C1 segment of cervical spinal cord (tissue), 14 donors: ENCODE measurements at places on chromosomes 3 and 15.
A peak's percentile ranks its signal among the peaks of the same experiment; 100 is the strongest.

DNA sequence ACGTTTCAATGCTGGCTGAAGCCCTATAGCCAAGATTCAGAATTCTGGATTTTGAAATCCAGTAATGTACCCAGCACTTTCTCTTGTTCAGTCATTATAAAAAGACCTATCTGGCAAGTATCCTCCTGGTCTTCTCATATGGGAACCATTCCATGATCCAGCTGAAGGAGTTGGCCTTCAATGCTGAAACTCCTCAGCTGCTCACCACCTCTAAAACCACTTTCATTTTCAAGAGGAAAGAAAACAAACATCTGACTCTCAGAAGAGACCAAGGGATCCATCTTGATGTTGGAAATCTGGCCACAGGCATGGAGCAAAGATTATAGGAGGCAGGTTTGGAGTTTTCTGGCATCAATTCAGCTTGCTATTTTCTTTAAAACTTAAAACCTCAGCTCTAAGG is 235.4 kb downstream of the FMN1 start:
- no peak for DNase-seq

DNA sequence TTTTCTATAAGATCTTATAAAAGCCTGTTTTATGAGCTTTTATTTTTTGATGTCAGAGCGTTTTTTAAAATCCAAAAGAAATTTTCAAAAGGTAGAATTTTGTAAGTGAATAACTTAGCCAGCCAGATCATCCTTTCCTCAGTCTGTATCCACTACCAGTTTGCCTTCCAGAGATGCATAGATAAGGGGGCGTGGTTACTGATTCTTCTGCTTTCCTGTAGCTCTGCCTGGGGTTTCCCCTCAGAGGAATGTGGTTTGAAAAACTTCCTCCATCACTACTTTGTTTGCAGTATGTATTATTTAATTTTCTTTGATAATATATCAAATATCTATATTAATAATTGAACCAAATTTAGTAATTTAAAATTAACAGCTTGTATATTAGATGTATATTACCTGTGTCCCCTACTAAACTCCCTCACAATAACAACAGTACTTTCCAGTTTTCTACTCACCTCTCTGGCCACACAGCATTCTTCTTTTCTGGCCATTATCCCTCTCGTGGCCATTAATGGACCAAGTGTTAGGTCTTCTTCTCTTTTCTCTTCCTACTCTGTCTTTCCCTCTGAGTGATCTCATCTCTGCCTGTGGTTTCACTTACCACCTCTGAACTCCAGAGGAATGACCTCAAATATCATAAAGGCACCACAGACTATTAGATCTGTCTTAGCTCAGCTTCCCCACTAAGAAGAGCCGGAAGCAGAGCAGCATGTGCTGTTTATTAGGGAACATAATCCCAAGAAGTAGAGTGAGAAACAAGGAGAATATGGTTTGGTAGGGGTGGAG is 239.7 kb downstream of the UBE2E2 start:
- DNase-seq: no peak

GRCh38 chr3:187960820-187961219 is 193.1 kb upstream of the LPP start:
- DNase-seq: no peak

DNA sequence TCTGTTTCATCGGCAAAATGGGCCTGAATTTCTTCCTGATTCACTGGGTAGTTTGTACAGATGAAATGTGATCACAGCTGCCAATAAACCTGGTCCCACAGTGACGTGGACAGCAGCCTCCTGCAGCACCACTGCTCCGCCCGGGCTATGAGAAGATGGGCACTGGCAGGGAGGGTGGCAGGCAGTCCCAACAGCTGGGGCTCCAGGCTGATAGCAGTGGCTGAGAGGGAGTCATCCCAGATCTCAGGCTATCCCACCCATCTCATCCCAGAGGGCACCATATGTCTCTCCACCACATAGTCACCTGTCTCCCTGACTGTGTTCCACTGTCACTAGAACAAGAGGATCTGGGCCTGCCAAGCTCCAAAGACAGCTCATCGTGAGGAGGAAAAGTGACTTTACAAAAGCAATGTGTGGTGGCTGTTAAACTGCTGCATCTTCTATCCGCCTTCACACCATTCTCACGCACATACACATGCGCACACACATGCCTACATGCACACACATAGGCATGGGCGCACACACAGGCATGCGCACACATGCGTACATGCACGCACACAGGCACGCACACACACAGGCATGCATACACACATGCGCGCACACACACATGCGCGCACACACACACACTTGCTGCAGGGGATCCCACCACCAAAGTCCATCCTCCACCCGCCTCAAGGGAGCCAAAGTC is 46.2 kb downstream of the RGMA start:
- no peak for DNase-seq

DNA sequence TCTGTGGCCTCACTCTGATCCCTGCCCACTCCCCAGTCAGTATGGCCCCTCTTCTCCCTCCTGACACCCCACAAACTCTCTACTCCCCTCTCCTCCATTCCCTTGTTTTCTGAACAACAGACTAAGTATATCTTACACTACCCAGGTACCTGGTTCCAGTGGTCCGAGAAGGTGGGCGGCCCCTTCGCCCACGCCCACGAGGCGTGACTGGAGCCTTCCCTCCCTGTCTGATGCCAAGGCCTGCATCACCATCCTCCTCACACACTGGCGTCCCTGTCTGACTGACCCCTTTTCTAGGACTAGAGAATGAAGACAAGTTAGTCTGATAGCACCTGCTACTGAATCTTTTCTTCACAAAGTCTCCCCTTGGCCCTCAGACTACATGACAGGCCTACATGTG is 50.0 kb downstream of the TUBGCP4 start:
- no peak for DNase-seq

GRCh38 chr3:141941093-141941492 is 64.7 kb downstream of the ATP1B3 start:
- no peak for DNase-seq

DNA sequence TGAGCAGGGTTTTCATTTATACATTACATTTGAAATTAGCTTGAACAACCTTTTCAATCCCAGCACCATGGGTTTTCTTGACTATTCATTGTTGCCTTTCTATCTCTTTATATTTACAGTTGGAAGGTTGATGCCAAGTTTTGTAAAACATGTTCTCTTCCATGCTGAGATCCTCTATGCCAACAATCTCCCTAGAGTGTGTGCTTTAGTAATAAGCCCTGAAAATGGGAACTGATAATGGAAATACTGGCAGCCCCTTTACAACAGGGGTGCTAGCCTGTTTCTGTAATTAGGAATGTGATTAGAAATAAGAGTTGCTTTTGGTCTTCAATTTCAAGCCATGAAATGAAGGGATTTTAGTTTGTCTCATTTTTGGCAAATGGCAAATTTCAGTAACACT is 239.9 kb upstream of the NAALADL2 start:
- DNase-seq: no peak

DNA sequence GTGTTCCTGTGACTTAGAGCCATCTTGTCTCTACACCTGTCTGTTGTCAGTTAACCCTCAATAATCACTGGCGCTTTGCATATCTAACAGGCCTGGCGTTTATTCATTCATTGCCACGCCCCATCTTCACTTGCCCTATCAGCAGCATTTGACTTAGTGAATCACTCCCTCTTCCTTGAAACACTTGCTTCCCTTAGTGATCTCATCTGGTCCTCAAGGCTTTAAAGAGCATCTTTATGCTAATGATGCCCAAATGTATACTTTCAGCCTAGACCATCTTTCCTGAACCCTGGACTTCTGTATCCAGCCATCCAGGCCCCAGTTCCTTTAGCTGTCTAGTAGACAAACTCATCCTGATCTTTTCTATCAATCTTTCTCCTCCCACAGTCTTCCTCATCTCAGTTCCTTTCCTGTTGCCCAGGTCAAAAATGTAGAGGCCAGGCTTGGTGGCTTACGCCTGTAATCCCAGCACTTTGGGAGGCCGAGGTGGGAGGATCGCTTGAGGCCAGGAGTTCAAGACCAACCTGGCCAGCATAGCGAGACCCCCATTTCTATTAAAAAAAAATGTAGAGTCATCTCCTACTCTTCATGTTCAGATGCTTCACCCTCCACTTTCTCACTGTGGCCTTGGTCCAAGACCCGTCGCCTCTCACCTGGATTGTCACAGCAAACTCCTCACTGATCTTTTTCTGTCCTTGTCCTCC is 1.4 kb upstream of the IGDCC4 start:
- DNase-seq: no peak

- DNase-seq: peak; percentile 13
Observed at GRCh38 chr15:70160803-70161565, 63.3 kb upstream of the TLE3 start.

- no peak for DNase-seq
Observed at GRCh38 chr3:49793486-49794085, 6.1 kb downstream of the CDHR4 start.

DNA sequence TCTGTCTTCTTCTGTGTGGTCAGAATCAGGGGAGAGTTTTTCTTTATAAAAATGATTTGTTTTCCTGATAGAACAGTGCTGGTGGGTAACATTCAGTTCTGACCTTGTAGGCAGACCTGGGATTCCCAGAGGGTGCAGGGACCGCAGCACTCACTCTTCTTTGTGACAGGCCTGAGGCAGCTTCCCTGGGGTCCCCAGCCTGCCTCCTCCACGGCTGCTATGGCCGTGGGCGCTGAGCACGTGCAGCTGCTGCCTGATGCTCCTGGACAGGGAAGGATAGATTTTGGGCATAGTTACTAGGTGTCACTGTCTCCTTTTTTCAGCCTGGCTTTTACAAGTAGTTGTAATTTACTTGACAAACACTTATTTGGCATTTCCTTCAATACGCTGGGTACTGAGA is 39.1 kb downstream of the CACNA1D start:
- DNase-seq: no peak

DNA sequence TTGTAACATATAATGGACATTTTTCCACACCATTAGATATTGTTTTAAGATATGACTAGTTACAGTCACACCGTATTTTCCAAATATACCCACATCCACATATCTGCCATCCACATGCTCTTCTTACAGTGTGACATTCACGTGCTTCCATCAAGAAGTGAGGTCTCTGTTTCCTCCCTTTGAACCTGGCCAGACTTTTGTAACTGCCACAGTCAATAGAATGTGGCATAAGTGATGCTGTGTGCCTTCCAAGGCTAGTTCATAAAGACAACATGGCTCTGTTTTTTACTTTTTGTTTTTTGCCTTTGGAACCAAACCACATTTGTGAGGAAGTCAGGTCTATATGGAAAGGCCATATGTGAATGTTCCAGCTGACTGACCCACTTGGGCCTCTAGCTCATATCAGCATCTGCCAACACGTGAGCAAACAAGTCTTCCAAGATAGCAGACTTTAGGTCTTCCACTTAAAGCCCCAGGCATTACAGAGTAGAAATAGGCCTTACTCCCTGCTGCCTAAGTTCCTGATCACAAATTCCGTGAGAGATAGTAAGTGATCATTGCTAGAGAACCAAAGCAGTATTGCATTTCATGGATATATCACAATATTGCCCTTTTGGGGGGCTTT is 27.1 kb downstream of the EIF1B start:
- no peak for DNase-seq

DNA sequence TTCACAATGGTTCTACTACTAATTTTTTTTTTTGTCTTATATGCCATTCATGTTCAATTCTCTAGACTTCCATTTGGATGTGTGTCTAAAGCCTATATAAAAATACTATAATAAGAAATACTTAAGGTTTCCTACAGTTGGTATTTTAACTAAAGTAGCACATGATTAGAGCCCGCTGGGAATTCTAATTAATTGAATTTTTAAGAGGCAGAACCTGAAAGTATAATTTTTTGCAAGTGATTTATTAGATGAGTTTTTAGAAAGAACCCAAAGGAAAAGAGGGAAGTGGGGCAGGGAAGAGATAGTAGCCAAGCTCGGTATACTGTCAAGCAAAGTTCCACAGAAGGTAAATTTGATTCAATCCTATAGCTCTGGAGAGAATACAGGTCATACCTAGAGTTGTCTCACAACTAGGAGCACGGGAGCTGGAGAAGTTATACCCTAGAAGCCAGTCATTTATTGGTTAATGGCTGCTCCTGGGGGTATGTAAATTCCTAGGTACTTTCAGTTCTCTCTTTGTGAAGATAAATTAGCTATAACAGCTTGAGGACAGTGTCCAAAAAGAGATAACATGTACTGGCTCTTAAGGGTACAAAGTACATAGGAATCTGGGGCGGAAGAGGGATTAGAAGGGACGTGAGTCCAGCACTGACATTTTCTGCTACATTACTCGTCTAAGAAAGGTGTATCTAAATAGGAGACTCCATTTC is 225.6 kb downstream of the CNTN6 start:
- no peak for DNase-seq

GRCh38 chr3:30768703-30769550 is 125.5 kb downstream of the GADL1 start:
- no peak for DNase-seq

- DNase-seq: no peak
Observed at GRCh38 chr15:85403745-85404144, 23.3 kb downstream of the AKAP13 start.
